D721Med (cell line): ENCODE measurements at places on chromosomes 4 and X.

GRCh38 chr4:45477311-45477733 lies 646.5 kb downstream of the GABRG1 start:
- DNase-seq: no peak

- DNase-seq: no peak
Measured at GRCh38 chrX:1468250-1468772, 15.6 kb upstream of the ASMTL start.

DNA sequence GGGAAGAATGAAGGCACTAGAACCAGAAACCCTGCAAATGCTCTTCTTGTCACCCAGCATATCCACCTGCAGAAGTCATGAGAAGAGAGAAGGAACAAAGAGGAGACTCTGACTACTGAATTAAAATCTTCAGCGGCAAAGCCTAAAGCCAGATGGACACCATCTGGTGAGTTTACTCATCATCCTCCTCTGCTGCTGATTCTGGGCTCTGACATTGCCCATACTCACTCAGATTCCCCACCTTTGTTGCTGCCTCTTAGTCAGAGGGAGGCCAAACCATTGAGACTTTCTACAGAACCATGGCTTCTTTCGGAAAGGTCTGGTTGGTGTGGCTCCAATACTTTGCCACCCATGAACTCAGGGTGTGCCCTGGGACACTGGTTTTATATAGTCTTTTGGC lies 181.7 kb downstream of the AR start:
- DNase-seq: no peak

DNA sequence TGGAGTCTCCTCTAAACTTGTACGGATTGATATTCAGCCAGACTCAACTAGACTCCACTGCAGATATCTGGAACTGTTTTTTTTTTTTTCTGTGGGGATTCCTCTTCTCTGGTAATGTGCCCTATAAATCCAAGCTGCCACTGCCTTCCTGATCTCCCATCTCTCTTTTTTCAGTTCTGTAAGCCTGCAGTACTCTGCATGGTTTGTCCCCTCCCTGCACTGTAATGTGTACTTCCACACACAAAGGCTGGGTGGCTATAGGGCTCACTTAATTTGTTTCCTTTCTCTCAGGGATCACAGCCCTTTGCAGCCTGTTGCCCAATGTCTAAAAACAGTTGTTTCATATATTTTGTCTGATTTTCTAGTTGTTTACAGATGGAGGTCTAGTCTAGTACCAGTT lies 84.7 kb upstream of the RPA4 start:
- no peak for DNase-seq

GRCh38 chr4:145909281-145909715 lies 29.3 kb downstream of the ZNF827 start:
- DNase-seq: no peak

DNA sequence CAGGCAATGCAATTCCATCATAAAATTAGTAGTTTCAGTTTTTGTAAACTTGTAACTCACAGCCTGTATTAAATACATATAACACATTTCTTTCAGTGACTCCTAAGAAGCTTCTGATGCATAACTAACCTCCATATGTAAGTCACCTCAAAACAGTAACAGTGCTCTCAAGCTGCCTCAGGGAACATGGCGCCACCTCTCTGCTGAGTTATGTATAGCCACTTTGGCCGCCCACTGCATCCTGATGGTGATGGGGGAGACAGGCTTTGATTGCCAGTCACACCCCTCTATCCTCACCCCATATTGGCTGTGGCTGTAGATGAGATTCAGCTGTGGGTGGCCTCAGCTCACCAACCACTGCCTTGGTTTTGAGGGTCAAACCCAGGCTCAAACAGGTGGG lies 54.3 kb downstream of the LRBA start:
- no peak for DNase-seq
